ENCODE measurements at places on chromosomes 7 and 10. TPM values are rescaled to one million over a fixed set of nuclear protein-coding genes. Genes with fewer than 3 reads are reported as not detected.

Gene CNPY1
- 0.47 TPM for total RNA-seq

- no peaks in the 10 kb centered on the region for H3K27me3 ChIP-seq
- H3K36me3 ChIP-seq, result no peaks in the 10 kb centered on the region
- H3K4me3 ChIP-seq, result no peak overlapping the region
These were observed 74.2 kb downstream of the ZRANB1 start for GRCh38 chr10:125016123-125016522.

DNA sequence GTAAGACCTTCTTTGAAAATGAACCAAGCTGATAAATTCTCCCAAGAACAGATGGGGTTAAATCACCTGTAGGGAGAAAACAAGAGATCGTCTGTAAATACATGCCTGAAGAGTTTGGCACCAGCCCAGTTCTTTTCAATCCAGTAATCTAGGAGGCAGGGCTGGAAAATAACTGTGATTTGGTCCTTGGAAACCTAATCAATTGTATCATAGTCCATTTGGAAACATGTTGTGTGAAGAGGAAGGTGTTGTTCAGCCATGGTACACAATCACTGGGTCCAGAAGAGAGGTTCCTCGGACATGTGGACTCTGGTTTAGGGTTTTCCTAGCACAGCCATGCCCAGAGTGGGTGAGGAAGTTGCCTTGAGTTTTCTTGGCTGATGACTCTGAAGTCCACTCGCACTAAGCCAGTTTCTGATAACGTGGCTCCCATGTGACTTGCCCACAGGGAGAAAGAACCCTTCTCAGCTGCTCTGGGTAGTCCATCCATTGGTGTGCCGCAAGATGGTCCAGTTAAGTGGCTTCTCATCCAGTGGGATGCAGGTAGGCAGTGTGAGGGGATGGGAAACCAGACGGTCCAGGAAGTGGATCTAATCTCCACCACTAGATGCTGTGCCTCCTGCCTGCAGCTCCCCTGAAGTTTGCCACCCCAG, 5.1 kb downstream of the BLNK start:
- no peak overlapping the region for H3K4me3 ChIP-seq
- no peaks in the 10 kb centered on the region for H3K27me3 ChIP-seq
- no peak overlapping the region for H3K27ac ChIP-seq
- no peaks in the 10 kb centered on the region for H3K36me3 ChIP-seq
- DNase-seq, result no peak

GRCh38 chr7:131111081-131111576, 216.5 kb upstream of the MKLN1 start:
- H3K36me3 ChIP-seq, result no peaks in the 10 kb centered on the region
- no peaks in the 10 kb centered on the region for H3K27me3 ChIP-seq
- peak overlapping the region; percentile 100 for H3K4me3 ChIP-seq

- no peak overlapping the region for H3K4me3 ChIP-seq
- H3K27ac ChIP-seq, result no peak overlapping the region
- H3K4me1 ChIP-seq, result peaks cover 3% of the 10 kb centered on the region
- DNase-seq, result no peak
- no peaks in the 10 kb centered on the region for H3K27me3 ChIP-seq
These were observed 83.9 kb downstream of the MAD1L1 start for GRCh38 chr7:2148814-2149213.

GRCh38 chr7:134845461-134845860, 66.0 kb downstream of the CALD1 start:
- no peaks in the 10 kb centered on the region for H3K27me3 ChIP-seq
- no peak for DNase-seq
- no peak overlapping the region for H3K4me3 ChIP-seq
- no peaks in the 10 kb centered on the region for H3K36me3 ChIP-seq
- H3K27ac ChIP-seq, result no peak overlapping the region

- no peak overlapping the region for H3K27ac ChIP-seq
- H3K27me3 ChIP-seq, result no peaks in the 10 kb centered on the region
- H3K4me1 ChIP-seq, result no peaks in the 10 kb centered on the region
These were observed 69.3 kb downstream of the ARHGAP22 start for GRCh38 chr10:48535416-48536155.

DNA sequence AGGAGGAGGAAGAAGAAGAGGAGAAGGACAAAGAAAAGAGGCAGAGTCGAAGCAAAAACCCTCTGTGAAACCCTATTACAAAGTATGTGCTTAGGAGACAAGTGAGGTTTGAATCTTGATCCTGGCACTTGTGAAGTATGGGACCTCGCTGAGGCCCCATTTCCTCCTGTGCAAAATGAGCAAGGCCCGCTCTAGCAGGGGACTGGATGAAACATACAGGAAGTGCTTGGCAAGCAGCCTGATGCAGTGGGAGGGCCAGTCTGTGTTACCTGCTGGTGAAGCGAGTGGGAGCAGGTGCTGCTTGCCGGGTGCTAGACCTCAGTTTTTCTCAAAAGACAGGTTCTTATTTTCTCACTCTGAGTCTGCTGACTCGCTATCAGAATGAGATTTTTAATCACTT, 150.4 kb downstream of the JCAD start:
- no peak overlapping the region for H3K4me3 ChIP-seq
- H3K4me1 ChIP-seq, result no peaks in the 10 kb centered on the region
- no peaks in the 10 kb centered on the region for H3K27me3 ChIP-seq
- DNase-seq, result no peak

DNA sequence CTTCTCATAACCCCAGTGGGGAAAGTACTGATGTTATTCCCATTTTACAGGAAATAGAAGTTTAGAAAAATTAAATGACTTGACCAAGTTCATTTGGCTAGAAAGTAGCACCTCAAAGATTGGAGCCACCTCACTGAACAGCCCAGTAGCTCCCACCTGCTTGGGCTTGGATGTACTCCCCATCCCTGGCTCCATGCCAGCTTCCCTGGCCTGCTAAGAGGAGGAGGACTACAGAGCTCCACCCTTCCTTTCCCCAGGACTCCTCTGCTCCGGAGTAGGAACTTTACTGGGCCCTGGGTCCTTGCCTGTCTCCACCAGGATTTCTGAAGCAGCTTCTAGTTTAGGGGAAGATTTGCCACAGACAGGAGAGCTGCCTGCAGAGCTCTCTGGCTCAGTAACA, 3.1 kb downstream of the HPS6 start:
- peaks cover 10% of the 10 kb centered on the region for H3K4me1 ChIP-seq
- no peak for DNase-seq
- no peak overlapping the region for H3K27ac ChIP-seq
- H3K36me3 ChIP-seq, result no peaks in the 10 kb centered on the region
- no peaks in the 10 kb centered on the region for H3K27me3 ChIP-seq
- H3K4me3 ChIP-seq, result no peak overlapping the region

DNA sequence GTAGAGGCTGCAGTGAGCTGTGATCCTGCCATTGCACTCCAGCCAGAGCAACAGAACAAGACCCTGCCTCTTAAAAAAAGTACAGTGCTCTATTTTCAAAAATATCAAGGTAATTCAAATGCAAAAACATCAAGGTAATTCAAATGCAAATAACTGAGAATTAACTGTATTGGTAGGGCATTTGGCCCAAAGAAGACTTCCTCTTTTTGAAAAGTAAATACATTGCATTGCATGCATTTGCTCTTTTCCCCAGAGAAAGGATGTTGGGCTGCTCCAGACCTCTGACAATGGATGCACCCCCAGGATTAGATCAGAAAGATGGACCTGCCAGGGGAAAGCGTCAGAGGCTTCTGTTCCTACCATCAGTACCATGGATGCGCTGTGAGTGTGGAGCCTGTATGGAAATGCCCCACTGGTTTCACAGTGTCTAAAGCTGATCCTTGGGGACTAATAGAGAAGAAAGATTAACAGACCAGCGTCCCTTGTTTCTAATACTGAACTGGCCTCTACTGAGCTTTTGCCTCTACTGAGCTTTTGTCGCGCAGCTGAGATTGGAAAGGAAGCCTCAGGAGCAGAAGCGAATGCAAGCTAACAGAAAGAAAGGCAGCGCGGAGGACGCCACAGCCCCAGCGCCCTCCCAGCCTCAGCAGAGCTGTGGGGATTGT, 93.5 kb upstream of the LYZL2 start:
- no peaks in the 10 kb centered on the region for H3K27me3 ChIP-seq
- H3K4me3 ChIP-seq, result no peak overlapping the region
- H3K4me1 ChIP-seq, result no peaks in the 10 kb centered on the region
- no peak overlapping the region for H3K27ac ChIP-seq

DNA sequence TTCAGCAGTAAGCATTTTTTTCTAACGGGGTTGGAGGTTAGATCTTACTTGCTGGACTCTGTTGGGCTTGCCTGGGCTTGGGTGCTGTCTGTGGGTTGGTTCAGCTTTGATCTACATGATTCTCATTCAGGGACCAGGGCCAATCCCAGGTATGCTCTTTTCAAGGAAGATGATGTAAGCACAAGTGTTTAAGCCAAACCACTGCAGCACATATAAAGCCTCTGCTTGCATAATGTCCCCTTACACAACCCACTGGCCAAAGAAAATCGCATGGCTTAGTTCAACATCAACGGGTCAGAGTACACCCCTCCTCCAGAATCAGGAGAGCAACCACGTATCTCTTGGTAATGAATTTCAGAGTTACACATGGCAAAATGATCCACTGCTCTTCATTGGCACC, 83.9 kb downstream of the DNAJB9 start:
- no peak overlapping the region for H3K27ac ChIP-seq
- no peaks in the 10 kb centered on the region for H3K36me3 ChIP-seq
- no peak overlapping the region for H3K4me3 ChIP-seq
- no peaks in the 10 kb centered on the region for H3K4me1 ChIP-seq

- H3K4me3 ChIP-seq, result no peak overlapping the region
- no peaks in the 10 kb centered on the region for H3K36me3 ChIP-seq
- no peak overlapping the region for H3K27ac ChIP-seq
- peaks cover 8% of the 10 kb centered on the region for H3K4me1 ChIP-seq
- H3K27me3 ChIP-seq, result no peaks in the 10 kb centered on the region
- DNase-seq, result no peak
These were observed 171.5 kb upstream of the AKR1E2 start for GRCh38 chr10:4654496-4654895.

Gene PLXNA4
- 3.8 TPM for total RNA-seq

- peaks cover 2% of the 10 kb centered on the region for H3K4me1 ChIP-seq
- no peaks in the 10 kb centered on the region for H3K27me3 ChIP-seq
- no peaks in the 10 kb centered on the region for H3K36me3 ChIP-seq
- no peak for DNase-seq
- H3K27ac ChIP-seq, result no peak overlapping the region
These were observed 76.2 kb downstream of the SFMBT2 start for GRCh38 chr10:7334642-7334964.

GRCh38 chr10:131621784-131622624, 278.8 kb upstream of the PPP2R2D start:
- H3K4me3 ChIP-seq, result no peak overlapping the region
- no peak for DNase-seq
- no peaks in the 10 kb centered on the region for H3K4me1 ChIP-seq
- H3K36me3 ChIP-seq, result no peaks in the 10 kb centered on the region
- no peaks in the 10 kb centered on the region for H3K27me3 ChIP-seq
- H3K27ac ChIP-seq, result no peak overlapping the region

DNA sequence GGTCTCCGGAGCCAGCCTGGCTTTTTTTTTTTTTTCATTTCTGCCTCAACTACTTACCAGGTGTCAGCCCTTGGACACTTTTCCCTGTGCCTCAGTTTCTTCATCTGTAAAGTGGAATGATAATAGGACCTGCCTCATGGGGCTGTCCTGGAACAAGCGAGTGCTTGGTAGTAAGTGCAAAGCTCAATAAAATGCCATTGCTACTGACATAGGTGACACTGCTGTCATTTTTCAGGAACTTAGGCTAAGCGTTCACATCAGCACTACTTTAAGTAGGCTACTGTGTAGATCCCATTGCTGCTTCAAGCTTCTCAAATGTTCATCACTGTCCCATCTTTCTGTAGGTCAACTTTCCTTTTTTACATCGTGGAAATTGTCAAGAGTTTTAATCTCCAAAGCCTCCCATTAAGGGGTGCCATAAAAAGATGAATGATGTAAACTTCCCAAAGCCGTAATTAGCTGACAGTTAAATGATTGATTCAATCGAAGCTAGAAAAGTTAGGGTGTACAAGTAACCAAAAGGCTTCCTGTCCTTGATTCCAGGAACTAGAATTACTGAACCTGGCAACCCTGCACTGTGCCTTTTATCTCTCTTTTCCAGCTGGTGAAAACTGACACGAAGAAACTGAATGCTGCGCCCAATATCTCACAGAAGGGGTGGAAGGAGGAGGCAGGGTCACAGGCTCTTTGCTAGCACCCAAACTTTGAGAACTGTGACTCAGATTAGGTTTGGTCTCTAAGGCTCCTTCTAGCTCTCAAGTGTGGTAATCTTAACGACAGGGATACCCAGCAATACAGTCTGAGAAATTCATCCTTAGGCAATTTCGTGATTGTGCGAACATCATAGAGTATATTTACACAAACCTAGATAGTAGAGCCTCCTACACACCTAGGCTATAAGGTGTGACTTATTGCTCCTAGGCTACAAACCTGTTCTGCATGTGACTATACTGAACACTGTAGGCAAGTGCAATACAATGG, 861 bp upstream of the USP6NL start:
- DNase-seq, result no peak
- H3K4me3 ChIP-seq, result peak overlapping the region; percentile 98
- H3K4me1 ChIP-seq, result peaks cover 12% of the 10 kb centered on the region
- H3K27ac ChIP-seq, result peak overlapping the region; percentile 96

GRCh38 chr10:102581401-102581800, 62.9 kb upstream of the TRIM8 start:
- peak overlapping the region; percentile 4 for H3K27ac ChIP-seq
- DNase-seq, result no peak
- H3K4me1 ChIP-seq, result peaks cover 48% of the 10 kb centered on the region
- no peaks in the 10 kb centered on the region for H3K36me3 ChIP-seq

GRCh38 chr7:47488969-47489342, 93.0 kb downstream of the TNS3 start:
- no peak overlapping the region for H3K4me3 ChIP-seq
- no peaks in the 10 kb centered on the region for H3K36me3 ChIP-seq
- no peaks in the 10 kb centered on the region for H3K27me3 ChIP-seq
- peaks cover 21% of the 10 kb centered on the region for H3K4me1 ChIP-seq
